ENCODE measurements at places on chromosomes 11 and 22. TPM values are rescaled to one million over a fixed set of nuclear protein-coding genes. Genes with fewer than 3 reads are reported as not detected.

GRCh38 chr22:35733791-35734516 lies 16.3 kb downstream of the APOL5 start:
- no peak overlapping the region for H3K27ac ChIP-seq
- H3K4me1 ChIP-seq, result peaks cover 19% of the 10 kb centered on the region

DNA sequence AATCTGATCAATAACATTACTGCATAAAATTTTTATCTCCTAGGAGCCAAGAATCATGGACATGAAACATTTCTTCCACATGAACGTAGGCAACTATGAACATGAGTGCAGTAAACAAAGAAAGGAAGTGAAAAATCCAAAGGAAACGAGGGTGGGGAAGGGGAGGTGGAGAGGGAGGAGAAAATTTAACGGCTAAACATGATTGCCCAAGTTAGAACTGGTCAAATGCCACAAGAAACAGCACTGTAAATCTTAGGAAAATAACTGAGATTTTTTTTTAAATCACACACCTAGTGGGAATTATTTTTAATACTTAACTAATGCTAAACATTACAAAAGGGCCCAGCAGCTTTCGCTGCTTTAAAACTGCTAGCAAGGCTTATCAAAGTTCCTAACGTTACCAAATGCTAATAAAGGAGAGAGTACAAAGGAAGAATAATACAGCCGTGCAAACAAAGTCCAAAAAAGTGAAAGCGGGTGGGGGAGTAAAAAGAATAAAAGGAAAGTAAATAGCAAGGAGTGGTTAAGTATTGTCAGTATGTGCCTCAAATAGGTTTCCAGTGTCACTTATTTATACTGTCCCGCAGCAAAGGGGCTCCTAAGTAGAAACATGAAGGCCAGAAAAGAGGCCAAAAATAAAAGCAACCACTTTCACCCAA lies 13.7 kb downstream of the NARS2 start:
- no peak for DNase-seq
- peaks cover 38% of the 10 kb centered on the region for H3K36me3 ChIP-seq
- H3K4me3 ChIP-seq, result no peak overlapping the region
- H3K27me3 ChIP-seq, result no peaks in the 10 kb centered on the region
- H3K27ac ChIP-seq, result peak overlapping the region; percentile 79
- peaks cover 28% of the 10 kb centered on the region for H3K4me1 ChIP-seq

DNA sequence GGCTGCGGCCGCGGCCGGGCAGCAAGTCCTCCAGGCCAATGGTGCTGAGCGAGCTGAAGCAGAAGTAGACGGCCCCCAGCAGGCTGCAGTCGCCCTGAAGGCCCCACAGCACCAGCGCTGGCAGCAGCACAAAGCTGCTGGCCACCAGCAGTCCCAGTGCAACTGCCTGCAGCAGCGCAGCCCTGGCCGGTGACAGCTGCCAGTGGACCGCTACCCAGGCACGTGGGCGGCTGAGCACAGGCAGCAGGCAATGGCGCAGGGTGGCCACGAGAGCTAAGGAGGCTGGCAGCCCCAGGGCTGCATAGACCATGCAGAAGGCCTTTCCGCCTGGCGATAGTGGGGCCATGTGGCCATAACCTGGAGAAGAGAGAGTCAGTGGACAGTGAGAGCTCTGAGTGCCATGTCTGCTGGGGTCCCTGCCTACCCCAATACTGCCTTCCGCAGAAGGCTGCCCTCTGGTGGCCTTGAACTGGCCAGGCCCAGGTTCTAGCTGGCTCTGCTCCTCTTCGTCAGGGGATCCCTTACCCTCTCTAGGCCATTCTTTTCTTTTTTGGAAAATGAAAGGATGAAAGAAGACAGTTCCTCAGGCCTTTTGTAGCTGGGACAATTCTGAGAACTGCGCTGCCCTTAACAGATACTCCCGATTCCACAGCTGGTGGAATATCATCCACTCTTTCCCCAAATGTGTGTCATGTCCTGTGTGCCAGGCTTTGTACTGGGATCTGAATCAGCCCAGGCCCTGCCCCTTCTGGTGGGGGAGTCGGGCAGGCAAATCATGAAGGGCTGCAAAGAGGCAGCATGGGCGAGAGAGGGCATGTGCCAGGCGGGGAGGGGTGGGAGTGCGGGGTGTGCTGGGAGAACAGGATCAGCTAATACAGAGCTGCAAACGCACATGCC lies 1.8 kb downstream of the KCNK7 start:
- no peak overlapping the region for H3K4me3 ChIP-seq
- H3K4me1 ChIP-seq, result peaks cover 24% of the 10 kb centered on the region
- H3K27me3 ChIP-seq, result no peaks in the 10 kb centered on the region
- DNase-seq, result no peak
- no peak overlapping the region for H3K27ac ChIP-seq

- no peaks in the 10 kb centered on the region for H3K27me3 ChIP-seq
- H3K4me1 ChIP-seq, result peaks cover 78% of the 10 kb centered on the region
- H3K36me3 ChIP-seq, result no peaks in the 10 kb centered on the region
- H3K27ac ChIP-seq, result peak overlapping the region; percentile 90
- no peak overlapping the region for H3K4me3 ChIP-seq
Measured at GRCh38 chr11:33690290-33691065, 10.1 kb downstream of the C11orf91 start.

DNA sequence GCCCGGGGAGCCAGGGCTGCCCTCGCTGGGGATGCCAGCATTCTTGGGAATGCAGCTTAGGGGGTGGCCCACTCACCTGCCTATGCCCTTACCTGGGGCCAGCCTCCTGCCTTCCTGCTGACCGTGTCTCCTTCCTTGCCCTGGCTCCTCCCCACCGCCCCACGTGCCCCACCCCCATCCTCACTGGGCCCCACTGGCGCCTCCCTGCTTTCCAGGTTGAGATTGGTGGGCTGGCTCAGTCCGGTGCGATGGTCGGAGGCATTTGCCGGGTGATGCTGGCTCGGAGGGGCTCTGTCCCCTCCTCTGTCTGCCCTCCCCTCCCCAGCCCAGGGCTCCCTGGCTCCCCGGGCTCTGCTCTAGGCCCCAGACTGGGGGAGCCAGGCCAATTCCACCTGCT lies 34.1 kb upstream of the GRAMD4 start:
- H3K27me3 ChIP-seq, result no peaks in the 10 kb centered on the region
- no peaks in the 10 kb centered on the region for H3K36me3 ChIP-seq
- no peak overlapping the region for H3K27ac ChIP-seq
- peaks cover 86% of the 10 kb centered on the region for H3K4me1 ChIP-seq
- H3K4me3 ChIP-seq, result no peak overlapping the region

DNA sequence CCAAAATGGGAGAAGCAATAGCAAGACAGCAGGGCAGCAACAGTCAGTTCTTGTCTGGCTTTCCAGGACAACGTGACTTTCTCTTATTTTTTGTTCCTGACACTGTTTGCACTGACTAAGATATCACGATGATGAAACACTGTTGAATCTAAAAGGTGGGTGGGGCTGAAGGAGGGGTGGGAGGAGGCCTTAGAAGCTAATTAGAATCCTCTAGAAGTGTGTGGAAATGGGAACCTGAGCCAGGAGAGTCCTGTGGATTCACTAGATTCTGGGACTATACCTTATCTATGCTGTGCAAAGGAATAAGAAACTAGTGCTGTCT lies 300.3 kb downstream of the ST3GAL4 start:
- no peak for DNase-seq
- no peaks in the 10 kb centered on the region for H3K4me1 ChIP-seq
- H3K36me3 ChIP-seq, result no peaks in the 10 kb centered on the region
- peaks cover 31% of the 10 kb centered on the region for H3K27me3 ChIP-seq
- H3K4me3 ChIP-seq, result no peak overlapping the region

DNA sequence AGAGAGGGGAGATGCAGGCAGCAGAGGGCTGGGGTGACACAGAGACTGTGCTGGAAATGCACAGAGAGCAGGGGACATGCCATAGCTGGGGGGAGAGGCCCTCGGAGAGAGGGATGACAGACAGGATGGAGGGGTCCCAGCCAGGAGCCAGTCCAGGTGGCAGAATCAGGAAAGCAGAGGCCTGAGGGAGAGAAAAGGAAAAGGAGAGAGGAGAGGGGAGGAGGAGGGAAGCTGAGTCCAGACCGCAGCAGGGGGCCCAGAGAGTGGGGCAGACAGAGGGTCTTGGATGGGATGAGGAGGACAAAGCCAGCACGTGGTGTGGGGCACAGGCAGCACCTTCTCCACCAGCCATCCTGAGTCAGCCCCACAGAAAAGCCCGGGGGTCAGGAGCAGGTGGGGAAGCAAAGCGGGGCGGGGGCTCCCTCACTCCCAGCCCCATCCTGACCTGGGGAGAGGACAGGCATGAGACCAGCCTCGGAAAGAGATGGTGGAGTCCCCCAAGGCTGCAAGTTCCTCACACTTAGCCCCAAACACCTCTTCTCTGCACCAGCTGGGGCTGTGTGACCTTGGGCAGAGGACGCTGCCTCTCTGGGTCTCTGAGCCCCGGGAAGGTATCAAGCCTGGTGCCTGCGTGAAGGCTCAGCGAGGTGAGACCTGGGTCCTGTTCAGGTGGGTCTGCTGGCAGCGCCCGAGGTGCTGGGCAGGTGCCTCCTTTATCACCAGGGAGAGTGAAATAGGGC lies 48.0 kb downstream of the IGLL1 start:
- DNase-seq, result no peak
- H3K4me1 ChIP-seq, result no peaks in the 10 kb centered on the region
- H3K36me3 ChIP-seq, result no peaks in the 10 kb centered on the region
- H3K27me3 ChIP-seq, result peaks cover 7% of the 10 kb centered on the region
- no peak overlapping the region for H3K4me3 ChIP-seq

- no peak for DNase-seq
- H3K36me3 ChIP-seq, result peaks cover 64% of the 10 kb centered on the region
- H3K4me1 ChIP-seq, result no peaks in the 10 kb centered on the region
- no peaks in the 10 kb centered on the region for H3K27me3 ChIP-seq
- no peak overlapping the region for H3K27ac ChIP-seq
Measured at GRCh38 chr11:108037636-108038035, 28.9 kb downstream of the CUL5 start.

DNA sequence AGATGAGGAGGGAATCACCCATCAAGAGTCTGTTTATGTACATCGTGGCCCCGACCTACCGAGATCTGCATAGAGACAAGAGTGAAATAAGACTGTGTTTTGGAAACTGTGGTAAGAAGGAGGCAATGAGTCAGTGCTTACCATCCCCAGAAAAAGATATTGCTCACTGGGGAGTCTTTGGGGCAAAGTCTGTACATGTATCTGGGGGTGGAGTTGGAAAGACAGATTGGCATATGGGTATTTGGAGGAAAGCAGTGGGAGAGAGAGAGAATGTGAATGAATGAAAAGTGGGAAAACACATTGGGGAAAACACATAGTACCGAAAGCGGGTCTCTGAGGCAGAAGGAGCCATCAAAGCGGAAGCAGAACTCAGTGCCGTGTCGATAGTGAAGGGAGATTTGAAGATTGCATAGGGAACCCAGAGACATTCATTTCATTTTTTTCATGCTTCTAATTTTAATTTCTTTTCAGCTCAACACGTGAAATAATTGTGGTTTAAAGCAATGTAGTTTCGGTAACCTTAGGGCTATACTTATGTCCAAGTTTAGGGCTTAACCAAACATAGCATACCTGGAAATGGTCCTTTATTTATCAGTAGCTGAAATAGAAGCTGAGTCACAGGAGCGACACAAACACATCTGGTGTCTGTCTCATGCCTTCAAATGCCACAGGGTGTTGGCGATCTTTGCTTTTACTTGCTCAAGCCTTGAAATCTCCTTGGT lies 98.6 kb upstream of the CD44 start:
- H3K27ac ChIP-seq, result no peak overlapping the region
- H3K27me3 ChIP-seq, result no peaks in the 10 kb centered on the region
- no peak overlapping the region for H3K4me3 ChIP-seq

GRCh38 chr11:2771758-2772466 lies 72.1 kb upstream of the KCNQ1OT1 start:
- H3K4me1 ChIP-seq, result no peaks in the 10 kb centered on the region
- no peak overlapping the region for H3K27ac ChIP-seq
- H3K27me3 ChIP-seq, result no peaks in the 10 kb centered on the region
- H3K36me3 ChIP-seq, result peaks cover 12% of the 10 kb centered on the region
- H3K4me3 ChIP-seq, result no peak overlapping the region

DNA sequence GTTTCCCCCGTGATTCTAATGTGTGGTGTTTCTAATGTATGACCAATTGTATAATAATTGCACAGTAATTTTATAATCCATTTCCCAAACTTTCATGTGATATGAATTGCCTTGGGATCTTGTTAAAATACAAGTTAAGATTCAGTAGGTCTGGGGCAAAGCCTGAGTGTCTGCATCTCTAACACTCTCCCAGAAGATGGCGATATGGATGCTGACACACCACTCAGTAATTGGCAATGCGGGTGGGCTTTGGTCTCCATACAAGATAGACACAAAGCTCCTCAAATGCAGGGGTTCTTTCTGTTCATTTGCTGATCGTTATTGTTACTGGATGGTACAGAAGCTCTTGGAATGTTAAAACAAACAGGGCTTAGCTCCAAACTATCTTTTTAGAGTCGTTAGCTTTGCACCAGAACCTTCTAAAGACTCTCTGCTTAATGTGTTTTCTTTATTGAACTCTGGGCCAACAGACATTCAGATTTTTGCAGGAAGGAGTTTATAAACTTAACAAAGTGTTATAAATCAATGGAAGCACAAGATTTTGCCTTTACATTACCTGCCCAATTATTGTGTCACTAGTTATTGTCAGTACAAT lies 45.4 kb upstream of the ANO3 start:
- no peak for DNase-seq
- no peaks in the 10 kb centered on the region for H3K36me3 ChIP-seq

- no peaks in the 10 kb centered on the region for H3K27me3 ChIP-seq
- no peak for DNase-seq
- H3K4me1 ChIP-seq, result no peaks in the 10 kb centered on the region
- no peak overlapping the region for H3K27ac ChIP-seq
- no peak overlapping the region for H3K4me3 ChIP-seq
Measured at GRCh38 chr11:71086687-71087258, 165.6 kb downstream of the SHANK2 start.

GRCh38 chr11:13094930-13095687 lies 86.0 kb downstream of the RASSF10 start:
- no peak overlapping the region for H3K27ac ChIP-seq
- H3K27me3 ChIP-seq, result no peaks in the 10 kb centered on the region
- no peaks in the 10 kb centered on the region for H3K36me3 ChIP-seq
- H3K4me1 ChIP-seq, result no peaks in the 10 kb centered on the region
- H3K4me3 ChIP-seq, result no peak overlapping the region
- DNase-seq, result no peak

DNA sequence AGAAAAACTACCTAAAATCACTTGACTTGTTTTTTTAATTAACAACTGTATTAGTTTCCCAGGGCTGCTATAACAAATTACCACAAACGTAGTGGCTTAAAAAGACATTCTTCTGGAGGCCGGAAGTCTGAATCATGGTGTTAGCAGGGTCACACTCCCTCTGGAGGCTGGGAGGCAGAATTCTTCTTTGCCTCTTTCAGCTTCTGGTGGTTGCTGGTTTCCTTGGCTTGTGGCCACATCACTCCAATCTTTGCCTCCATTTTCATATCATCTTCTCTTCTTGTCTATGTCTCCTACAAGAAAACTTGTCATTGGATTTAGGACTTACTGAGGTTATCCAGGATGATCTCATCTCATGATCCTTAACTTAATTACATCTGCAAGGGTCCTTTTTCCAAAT lies 7.4 kb upstream of the INCENP start:
- H3K4me1 ChIP-seq, result no peaks in the 10 kb centered on the region
- no peaks in the 10 kb centered on the region for H3K27me3 ChIP-seq
- no peak for DNase-seq
- no peaks in the 10 kb centered on the region for H3K36me3 ChIP-seq
- no peak overlapping the region for H3K27ac ChIP-seq

POLDIP3 gene
- 30.1 TPM for total RNA-seq

APOA4 gene
- 0.26 TPM for total RNA-seq

CASP5 gene
- 0.25 TPM for total RNA-seq

TBC1D22A gene
- 18.1 TPM for total RNA-seq

NOX4 gene
- 1.8 TPM for total RNA-seq

SHISAL1 gene
- total RNA-seq, result 1.3 TPM

DNAJB7 gene
- total RNA-seq, result not detected

ZP1 gene
- total RNA-seq, result not detected

COPB1 gene
- 40.2 TPM for total RNA-seq

KMT5B gene
- total RNA-seq, result 29.0 TPM

ZW10 gene
- total RNA-seq, result 8.5 TPM

APOBEC3G gene
- total RNA-seq, result 4.5 TPM

Measured in heart right ventricle (tissue), 16 donors.